ENCODE measurements at places on chromosomes 2 and 18.

- no peak for DNase-seq
Measured at GRCh38 chr2:54912893-54913292, 137.4 kb downstream of the RTN4 start.

GRCh38 chr2:105149272-105149671 is 92.3 kb upstream of the GPR45 start:
- DNase-seq = no peak

GRCh38 chr2:54572262-54572635 is 116.1 kb downstream of the SPTBN1 start:
- no peak for DNase-seq

DNA sequence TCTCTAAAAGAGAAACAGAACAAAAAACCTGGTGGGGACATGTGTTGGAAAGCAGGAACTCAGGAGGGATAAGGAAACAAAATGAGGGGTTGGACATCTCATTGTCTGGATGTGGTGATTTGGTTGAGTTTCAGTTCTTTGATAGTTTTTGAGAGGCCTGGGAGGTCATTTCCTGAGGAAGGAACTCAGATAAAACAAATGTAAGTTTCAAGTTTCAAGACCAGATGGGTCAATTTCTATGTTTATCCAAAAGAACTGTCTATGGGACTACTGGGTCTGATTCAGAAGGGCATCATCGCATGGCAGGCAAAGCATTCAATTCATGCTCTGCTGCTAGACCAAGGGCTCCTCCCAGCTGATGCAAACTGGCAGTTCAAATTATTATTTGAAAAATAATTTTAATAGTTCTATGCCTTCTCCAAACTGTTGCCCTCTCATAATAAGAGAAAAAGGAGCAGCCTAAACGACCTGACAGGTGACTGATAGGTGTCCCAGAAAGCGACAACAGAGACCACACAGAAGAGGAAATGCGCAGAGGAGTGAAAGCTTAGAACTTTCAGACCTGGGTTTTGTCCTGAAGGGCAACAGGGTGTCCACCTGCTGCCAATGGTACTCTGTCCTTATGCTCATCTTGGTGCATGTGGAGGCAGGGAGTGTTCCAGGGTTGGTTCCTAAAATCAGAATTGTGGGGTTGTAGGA is 39.3 kb upstream of the SH3RF3 start:
- no peak for DNase-seq

- DNase-seq = no peak
Measured at GRCh38 chr2:205055251-205055650, 510.0 kb downstream of the PARD3B start.

Measured in heart right ventricle (tissue), 16 donors.